ENCODE measurements at places on chromosomes 6 and 20. TPM values are rescaled to one million over a fixed set of nuclear protein-coding genes. Genes with fewer than 3 reads are reported as not detected.

GJA1 gene
- total RNA-seq, result 1,357 TPM

TRERF1 gene
- total RNA-seq, result not detected

CYP24A1 gene
- total RNA-seq, result not detected

F13A1 gene
- total RNA-seq, result not detected

C20orf141 gene
- not detected for total RNA-seq

DOK5 gene
- total RNA-seq, result not detected

GHRH gene
- total RNA-seq, result not detected

LPIN3 gene
- 0.77 TPM for total RNA-seq

ZNF217 gene
- total RNA-seq, result 12.8 TPM

OR2J1 gene
- not detected for total RNA-seq

DEFB124 gene
- total RNA-seq, result not detected

RAB44 gene
- under 0.01 TPM for total RNA-seq

SYNJ2 gene
- total RNA-seq, result 24.7 TPM

BPIFB1 gene
- not detected for total RNA-seq

GRCh38 chr20:33992145-33992922, 1.4 kb upstream of the RALY start:
- DNase-seq, result no peak

DNA sequence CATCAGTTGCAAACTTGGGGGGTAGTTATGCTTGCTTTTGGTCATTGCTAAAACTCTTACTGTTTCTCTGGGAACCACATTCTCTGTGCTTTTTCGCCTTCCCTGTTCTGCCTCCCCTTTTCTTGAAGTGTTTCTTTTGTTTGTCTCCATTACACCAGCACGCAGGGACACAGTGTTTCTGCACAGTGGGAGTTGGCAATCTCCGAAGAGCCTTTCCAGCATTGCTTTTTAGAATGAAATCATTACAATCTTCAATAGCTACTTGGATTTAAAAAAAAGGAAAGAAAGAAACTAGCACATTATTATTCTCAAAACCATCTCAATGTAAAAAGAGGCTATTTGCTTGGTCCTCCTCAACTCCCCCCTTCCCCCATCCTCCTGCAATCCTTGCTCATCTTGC, 536.7 kb upstream of the MMS22L start:
- DNase-seq, result no peak

GRCh38 chr20:38445901-38446425, 10.8 kb upstream of the SNHG17 start:
- no peak for DNase-seq

GRCh38 chr6:51182827-51183226, 364.2 kb downstream of the TFAP2B start:
- DNase-seq, result no peak

- no peak for DNase-seq
Observed at GRCh38 chr20:5216663-5217062, 89.9 kb downstream of the CDS2 start.

GRCh38 chr20:15138548-15139126, 801.2 kb upstream of the FLRT3 start:
- DNase-seq, result no peak

DNA sequence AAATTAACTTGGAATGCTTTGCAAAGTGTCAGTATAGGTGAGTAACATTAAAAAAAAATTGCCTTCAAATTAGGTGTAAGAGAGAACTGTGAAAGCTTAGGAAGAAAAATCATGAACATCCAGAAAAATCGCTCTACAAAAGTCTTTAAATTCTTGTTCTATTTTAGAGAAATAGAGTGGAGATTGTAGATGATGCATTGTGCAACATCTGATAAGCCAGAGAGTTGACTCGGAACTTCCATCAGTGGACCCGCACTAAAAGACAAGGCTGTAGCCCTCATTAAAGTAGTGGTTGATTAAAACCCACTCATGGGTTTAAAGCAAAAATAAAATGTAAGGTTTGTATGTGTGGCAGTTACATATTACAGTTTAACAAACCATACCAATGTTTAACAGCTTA, 35.8 kb downstream of the MAP3K4 start:
- DNase-seq, result no peak

- no peak for DNase-seq
Observed at GRCh38 chr6:44049163-44049988, 77.9 kb downstream of the MRPL14 start.

GRCh38 chr20:17612287-17612991, 42.6 kb downstream of the DSTN start:
- DNase-seq, result no peak

DNA sequence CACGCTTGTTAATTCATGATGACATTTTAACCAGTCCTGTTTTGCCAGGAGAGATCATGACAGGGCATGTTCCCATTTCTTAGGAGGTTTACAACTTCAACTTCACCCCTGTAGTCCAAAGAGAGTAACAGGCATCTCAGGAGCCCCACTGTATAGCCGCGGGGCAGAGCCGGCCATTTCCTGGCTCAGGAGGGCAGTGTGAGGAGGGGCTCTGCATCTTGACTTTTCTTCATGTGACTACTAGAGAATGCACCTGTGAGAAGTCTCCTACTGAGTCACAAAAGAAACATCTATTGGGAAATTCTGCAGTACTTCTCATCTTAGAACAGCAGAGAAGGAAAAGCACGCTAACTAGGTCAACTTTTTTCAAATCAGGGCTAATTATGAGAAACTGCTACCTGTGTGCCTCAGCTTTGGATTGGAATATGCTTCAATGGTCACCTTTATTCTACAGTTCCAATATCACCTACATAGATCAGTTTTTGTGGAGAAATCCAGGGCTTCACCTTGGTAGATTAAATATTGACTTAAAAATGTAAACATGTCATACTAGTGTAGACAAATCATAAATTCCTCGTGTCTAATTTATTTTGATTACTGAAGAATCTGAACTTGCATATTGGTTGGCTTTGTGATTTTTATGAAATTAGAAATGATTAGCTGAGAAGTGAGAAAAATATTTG, 28.6 kb upstream of the SIM1 start:
- no peak for DNase-seq

- no peak for DNase-seq
Observed at GRCh38 chr6:53070806-53071205, 5.6 kb downstream of the FBXO9 start.

GRCh38 chr6:152078804-152079203, 271.3 kb downstream of the ESR1 start:
- no peak for DNase-seq

- peak; percentile 65 for DNase-seq
Observed at GRCh38 chr20:36399147-36399968, 93.2 kb downstream of the DLGAP4 start.

GRCh38 chr20:49540232-49540620, 27.7 kb downstream of the PTGIS start:
- no peak for DNase-seq

GRCh38 chr20:2749343-2749950, 51.0 kb downstream of the CPXM1 start:
- DNase-seq, result no peak

- DNase-seq, result no peak
Observed at GRCh38 chr20:63940472-63941266, 15.5 kb downstream of the UCKL1 start.

GRCh38 chr6:23096876-23097275, 527.5 kb downstream of the HDGFL1 start:
- DNase-seq, result no peak

GRCh38 chr20:10076126-10077080, 41.6 kb downstream of the ANKEF1 start:
- DNase-seq, result peak; percentile 91

- DNase-seq, result no peak
Observed at GRCh38 chr6:166244353-166245045, 63.7 kb downstream of the PRR18 start.

All from dermis microvascular lymphatic vessel endothelial cell (primary cell).